Tibial nerve (tissue), 4 donors: ENCODE measurements at places on chromosomes 12 and 14. TPM values are rescaled to one million over a fixed set of nuclear protein-coding genes. Genes with fewer than 3 reads are reported as not detected.

DNA sequence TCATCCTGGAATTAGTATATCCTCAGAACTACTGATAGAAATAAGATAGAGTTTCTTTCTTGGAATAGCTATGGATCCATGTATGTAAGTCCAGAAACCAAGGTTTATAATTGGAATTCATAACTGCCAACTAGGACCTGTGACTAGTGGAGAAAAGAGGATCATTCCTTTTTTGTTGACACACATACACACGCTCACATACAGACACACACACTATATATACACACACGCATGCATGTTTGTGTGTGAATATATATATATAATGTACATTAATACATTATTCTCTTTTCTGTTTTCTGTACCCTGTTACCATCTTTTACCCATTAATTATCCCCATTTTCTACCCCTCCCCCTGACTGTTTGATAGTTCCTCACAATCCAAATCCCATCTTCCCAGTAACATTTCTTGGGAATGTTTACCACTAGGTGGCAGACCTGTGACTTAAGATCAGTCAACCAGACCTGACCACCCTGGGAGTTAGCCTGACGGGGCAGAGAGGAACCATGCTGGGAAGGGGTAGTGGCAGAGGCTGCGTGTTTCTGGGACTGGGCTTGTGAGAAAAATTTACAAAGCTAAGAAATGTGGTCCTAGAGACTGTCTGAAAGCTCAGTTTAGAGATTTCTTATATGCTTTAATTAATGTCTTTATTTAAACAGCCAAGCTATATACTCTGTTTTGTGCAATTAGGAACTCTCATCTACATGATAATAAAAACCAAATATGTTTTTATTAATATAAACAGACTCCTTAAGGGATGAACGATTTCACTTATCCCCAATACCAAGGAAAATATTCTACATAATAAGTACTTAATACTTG, 308.0 kb downstream of the PPFIA2 start:
- DNase-seq = peak; percentile 55

DNA sequence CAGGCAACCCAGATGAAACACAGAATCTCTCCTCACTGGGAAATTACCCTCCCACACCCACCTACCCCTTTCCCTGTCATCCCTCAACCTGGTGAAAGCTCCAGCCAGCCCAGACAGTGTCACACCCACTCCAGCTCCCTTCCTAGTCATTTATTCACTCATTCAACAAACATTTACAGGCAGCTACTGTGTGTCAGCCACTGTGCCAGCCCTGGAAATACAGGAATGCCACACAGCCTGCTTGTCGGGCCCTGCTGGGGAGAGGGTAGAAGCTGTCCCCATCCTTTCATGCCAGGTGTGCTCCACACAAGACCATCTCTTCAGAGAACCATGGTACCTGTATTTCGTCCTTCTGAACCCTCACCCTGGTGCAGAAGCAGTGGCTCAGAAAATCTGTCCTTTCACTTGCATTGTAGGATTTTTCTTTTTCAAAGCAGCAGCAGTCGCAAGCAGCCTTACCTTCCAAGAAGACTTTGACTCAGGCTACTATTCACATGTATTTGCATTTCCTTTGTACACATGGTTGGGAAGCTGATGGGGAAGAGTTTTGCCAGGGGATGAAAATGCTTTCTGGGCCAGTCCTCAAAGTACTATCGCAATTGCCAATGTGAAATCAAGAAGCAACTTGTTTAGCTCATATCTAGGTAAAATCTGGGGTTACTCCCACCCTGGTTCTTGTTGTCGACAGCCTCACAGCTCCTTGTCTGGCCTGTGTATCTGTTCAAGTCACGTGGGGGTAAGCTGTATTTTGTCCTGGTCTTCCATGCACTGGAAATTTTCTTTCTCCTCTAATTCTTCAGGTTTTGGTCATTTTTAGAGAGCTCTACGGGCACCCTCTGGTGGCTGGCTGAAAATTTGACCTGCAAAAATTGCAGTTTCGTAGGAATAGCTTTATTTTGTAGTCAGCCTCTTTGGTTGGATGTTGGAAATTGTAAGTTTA, 147.4 kb upstream of the EGLN3 start:
- DNase-seq = peak; percentile 21

DNA sequence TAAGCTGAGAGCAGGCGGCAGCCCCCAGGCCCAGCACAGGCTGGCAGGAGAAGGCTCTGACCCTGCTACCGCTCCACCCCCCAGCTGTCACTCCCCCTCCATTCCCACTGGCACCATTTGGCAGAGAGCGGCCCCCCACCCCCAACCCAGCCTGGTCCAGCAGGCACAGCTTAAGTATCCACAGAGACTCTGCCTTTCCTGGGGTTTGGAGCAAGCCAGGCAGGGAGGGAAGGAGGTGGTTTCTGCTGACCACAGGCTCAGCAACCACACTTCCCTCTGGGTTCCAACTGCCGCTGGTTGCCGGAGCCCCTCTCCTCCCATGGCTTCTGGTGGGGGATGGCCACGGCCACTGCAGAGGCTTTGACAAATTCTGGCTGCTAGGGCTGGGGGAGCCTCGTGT, 30.5 kb upstream of the CCND2 start:
- DNase-seq = no peak

DNA sequence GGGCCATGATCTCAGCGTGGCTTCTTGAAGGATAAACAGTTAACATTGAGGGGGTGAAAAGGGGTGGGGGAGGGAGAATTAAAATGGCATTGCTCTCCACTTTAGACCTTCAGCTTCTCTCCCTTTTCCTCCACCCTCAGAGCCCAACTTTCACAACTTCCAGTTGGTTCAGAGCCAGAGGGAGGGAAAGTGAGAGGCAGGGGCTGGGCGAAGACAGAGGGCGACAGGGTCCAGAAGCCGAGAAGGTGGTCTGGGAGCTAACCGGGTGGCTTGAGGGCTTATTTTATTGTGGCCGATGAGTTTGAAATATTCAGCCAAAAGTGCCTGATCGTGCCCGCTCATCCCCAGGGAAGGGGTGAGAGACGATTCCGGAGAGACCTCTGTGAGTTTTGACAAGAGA, 4.1 kb downstream of the BMP4 start:
- peak; percentile 48 for DNase-seq

GRCh38 chr14:54533100-54533499, 23.4 kb downstream of the CGRRF1 start:
- DNase-seq = no peak

GRCh38 chr12:100435957-100436356, 37.7 kb upstream of the NR1H4 start:
- DNase-seq = no peak

DNA sequence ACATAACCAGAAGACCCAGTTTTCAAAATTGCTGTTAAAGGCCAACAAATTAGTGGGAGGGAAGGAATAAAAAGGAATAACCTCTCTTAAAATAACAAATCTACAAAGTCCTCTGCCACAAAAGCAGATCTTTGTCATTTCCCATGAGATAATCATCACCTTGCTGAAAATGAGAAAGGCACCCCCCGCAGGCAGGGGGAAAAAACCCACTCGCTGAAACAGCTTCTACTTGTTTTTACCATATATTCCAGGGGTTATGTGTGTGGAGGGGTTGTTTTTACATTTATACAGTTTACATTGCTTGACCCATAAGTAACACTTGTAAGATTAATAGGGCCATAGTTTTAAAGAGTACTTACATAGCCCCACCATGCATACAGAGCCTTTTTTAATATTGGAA, 131.0 kb downstream of the PRICKLE1 start:
- DNase-seq = no peak

DNA sequence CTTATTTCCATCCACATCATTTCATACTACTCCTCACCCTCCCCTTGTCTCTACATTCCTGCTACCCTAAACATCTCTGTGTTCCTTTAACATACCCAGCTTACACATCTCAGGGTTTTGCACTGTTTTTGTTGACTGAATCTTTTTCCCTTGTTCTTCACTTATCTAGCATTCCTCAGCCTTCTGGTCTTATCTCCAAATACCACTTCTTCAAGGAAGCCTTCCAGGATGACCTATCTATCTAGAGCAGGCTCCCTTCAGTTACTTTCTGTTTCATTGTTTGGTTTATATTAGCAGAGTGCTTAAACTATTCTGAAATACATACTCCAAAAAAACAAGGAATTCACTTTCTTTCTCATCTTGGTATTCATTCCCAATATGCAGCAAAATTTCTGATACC, 353.1 kb downstream of the NAV3 start:
- no peak for DNase-seq

DNA sequence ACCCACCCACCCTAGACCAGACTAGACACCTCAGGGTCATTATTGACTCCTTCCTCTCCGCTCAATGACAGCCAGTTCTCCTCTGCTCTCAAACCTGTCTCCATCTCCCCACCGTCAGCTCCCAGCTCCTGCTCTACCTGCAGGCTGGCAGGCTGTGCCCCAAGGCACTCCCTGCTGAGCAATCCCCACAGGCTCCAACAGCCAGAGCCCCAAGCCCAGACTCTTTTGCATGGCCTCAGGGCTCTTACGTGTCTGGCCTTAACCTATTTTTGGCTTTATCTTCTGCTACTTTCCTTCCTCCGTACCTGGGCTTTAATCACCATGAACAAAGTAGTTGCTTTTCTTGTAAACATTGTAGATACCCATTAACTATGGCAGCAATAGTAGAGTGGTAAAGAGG, 162.9 kb upstream of the PRMT8 start:
- DNase-seq = no peak

DNA sequence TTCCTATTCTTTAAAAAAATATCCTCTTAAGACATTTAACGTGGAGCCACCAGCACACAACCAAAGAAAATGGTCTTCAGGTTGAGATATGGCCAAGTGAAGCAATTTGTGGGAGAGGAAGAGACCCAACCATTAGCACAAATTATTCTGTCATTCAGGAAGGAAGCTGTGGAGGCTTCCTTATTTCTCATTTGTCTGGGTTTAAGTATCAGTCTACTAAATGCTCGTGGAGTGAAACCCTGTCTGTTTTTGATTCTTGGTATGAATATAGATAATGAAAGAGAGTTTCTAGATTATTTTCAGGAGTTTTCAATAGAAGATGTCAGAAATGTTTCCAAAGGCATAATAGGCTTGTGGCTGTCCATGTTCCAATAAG, 125.1 kb downstream of the GPR65 start:
- no peak for DNase-seq

GRCh38 chr14:22565391-22565945, 23.6 kb downstream of the DAD1 start:
- DNase-seq = no peak

DNA sequence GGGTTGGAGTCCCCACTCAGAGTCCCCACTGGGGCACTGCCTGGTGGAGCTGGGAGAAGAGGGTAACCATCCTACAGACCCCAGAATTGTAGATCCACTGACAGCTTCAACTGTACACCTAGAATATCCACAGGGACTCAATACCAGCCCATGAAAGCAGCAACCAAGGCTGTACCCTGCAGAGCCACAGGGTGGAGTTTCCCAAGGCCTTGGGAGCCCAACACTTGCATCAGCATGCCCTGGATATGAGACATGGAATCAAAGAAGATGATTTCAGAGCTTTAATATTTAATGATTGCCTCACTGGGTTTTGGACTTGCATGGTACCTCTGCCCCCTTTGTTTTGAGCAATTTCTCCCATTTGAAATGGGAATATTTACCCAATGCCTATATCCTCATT, 80.4 kb downstream of the RASSF9 start:
- no peak for DNase-seq

DNA sequence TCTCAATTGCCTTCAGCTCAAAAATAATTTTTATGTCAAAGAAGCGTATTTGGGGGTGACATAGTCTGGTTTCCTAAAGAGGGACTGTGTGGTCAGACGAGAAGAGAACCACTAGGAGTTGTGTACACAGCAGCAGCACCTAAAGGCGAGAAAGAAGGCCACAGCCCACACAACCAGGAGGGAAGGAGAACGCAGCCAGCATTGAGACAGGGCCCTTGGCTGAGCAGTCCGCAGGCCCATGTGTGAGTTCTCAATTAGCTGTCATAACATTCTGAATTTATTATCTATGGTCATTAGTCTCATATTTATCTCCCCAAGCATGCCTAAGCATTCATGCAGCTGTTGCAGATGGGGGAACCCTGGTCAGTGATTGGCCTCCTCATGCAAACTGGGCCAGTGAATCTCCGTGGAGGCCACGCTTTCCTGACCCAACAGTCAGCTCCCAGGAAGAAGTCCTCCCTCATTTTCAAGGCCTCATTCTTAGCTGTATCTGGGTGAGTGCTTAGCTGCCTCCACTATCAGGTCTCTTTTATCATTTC, 81.2 kb upstream of the ATF7IP start:
- no peak for DNase-seq

GRCh38 chr14:68477461-68478085, 315.3 kb downstream of the ZFP36L1 start:
- no peak for DNase-seq

GRCh38 chr12:118356809-118357256, 15.9 kb downstream of the TAOK3 start:
- no peak for DNase-seq

GRCh38 chr12:44812062-44812461, 64.1 kb downstream of the NELL2 start:
- no peak for DNase-seq

DNA sequence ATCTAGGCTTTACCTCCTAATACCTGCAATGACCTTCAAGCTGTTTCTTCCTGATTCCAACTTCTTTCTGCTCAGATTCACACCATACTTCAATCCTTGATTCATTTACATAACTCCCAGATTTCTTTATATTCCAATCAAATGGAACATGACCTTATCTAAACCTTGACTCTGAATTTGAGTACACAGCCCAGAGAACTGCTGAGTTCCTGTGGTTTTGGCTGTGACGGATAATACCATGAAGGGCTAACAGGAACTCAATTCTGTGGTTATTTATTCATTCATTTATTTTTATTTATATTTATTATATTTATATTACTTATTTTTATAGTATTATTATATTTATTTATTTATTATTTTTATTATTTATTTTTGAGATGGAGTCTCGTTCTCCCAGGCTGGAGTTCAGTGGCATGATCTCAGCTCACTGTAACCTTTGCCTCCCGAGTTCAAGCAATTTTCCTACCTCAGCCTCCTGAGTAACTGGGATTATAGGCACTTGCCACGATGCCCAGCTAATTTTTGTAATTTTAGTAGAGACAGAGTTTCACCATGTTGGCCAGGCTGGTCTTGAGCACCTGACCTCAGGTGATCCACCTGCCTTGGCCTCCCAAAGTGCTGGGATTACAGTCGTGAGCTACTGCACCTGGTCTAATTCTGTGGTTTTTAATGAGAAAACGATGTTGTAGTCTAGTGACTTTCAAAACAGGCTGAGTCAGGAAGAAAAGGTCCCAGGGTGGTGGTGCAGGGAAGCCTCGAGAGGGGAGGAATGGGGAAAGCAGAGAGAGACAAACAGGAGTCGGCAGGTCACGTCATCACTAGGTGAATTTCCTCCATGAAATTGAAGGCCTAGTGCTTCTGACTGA, 11.7 kb downstream of the APOLD1 start:
- DNase-seq = no peak

GRCh38 chr12:43273467-43273866, 278.5 kb downstream of the ADAMTS20 start:
- no peak for DNase-seq

SLC39A2 gene
- total RNA-seq = not detected

FIGNL2 gene
- 1.4 TPM for total RNA-seq

LIN7A gene
- total RNA-seq = 7.6 TPM

ADAM20 gene
- total RNA-seq = 3.1 TPM

EIF2B2 gene
- total RNA-seq = 26.1 TPM

GARIN6 gene
- not detected for total RNA-seq

ANKRD33 gene
- total RNA-seq = 0.66 TPM

SLC7A8 gene
- total RNA-seq = 36.9 TPM

CDK2 gene
- 16.1 TPM for total RNA-seq

CCDC59 gene
- total RNA-seq = 66.3 TPM
